Amniotic epithelial cell (primary cell): ENCODE measurements at places on chromosomes 16 and 17.
A peak's percentile ranks its signal among the peaks of the same experiment; 100 is the strongest.

DNA sequence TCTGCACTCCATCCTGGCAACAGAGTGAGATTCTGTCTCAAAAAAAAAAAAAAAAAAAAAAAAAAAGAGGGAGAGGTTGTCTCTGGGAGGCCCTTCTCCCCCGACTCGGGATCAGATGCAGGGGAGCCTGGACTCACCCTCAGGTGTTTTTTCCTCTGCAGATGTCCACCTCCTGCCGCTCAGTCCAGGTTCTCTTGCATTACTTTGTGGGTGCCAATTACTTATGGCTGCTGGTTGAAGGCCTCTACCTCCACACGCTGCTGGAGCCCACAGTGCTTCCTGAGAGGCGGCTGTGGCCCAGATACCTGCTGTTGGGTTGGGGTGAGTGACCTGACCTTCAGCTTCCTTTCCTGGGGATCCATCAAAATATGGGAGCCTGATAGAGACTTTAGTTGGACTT, 34.1 kb downstream of the GLP2R start:
- no peak for DNase-seq

DNA sequence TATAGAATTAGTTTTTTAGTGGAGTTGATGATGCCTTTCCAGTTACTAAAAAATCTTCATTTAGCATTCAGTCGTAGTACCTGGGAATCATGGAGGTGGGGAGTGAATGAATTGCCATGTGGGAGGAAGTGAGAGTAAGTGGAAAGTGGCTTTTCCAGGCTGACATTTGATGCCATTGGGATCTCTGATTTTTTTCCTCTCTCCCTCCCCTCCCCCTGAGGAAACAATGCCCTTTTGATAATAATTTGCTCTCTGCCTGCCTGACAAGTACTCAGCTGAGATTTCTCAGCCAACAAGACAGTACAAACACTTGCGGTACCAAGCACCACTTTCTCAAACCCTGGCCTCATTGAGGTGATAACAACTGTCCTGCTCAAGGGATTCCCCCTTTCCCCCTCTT, 2.2 kb downstream of the UBE2Z start:
- DNase-seq: peak; percentile 29

DNA sequence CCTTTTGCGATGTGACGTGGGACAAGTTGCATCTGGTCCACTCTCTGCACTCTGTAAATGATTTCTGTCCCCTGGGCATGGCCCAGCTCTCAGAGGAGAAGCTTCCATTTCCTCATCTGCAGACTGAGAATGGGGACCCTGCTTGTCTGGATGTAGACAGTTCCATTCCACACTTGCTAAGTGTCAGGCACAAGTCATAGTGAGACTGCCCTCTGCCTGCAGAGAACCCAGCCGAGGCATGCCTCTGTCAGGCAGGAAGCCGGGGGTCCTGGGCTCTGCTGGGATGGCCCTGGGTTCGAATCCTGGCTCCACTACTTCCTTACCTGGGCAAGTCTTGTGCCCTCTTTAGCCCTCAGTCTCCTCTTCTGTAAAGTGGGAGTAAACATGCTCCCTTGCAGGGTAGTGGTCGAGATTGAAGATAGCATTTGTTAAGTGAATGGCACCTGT, 4.1 kb downstream of the MAP2K3 start:
- DNase-seq: no peak

GRCh38 chr16:48126801-48127644, 28.8 kb downstream of the ABCC12 start:
- DNase-seq: peak; percentile 100

GRCh38 chr17:79850571-79851460, 11.6 kb upstream of the CBX4 start:
- peak; percentile 69 for DNase-seq

GRCh38 chr17:35359398-35359797, 14.0 kb downstream of the SLFN11 start:
- peak; percentile 7 for DNase-seq

DNA sequence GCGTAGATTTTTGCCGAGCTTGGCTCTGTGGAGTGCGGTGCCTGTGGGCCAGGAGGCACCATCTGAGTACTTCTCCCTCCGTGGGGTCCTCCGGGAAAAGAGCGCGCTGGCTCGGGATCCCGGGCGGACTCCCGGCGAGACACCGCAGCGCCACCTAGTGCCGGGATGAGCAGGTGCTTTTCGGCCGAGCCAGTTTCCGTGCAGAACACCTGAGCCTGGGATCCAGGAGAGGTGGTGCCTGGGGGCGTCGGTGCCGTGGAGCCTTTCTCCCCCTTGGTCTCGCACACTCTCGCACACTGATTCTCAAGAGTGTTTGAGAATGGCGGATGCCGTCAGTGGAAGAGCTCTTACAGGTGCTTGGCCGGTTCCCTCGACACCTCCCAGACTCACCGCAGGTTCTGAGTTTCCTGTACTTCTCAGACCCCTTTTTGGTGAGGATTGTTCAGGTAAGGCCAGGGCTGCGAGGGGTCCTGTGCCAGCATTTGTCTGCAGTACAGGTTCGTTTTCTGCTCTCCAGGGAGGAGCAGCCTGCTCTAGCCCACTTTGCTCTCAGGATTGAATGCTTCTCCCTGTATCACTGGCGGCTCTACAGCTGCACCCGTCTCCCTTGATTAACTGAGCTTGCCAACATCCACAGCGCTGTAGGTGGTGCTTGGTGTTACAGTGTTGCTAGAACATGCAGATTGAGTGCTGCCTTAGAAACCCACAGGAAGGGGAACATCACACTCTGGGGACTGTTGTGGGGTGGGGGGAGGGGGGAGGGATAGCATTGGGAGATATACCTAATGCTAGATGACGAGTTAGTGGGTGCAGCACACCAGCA, 23.3 kb downstream of the TBCD start:
- peak; percentile 28 for DNase-seq

DNA sequence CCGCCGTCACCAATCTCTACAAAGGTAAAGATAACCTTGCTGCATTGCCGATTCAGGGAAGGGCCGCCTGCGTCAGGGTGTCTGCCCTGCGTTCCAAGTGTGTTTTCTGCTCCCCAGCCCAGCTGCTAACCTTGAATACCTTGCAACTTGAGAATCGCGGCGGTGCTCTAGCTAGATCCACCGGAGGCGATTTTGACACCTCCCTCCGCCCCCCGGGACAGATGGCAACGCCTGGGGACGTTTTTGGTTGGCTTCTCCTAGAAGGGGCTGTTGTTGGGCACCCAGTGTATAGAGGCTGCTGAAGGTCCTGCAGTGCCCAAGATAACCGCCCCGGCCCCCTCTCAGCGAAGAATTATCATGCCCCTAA, 1.5 kb downstream of the HAPSTR1 start:
- no peak for DNase-seq

- peak; percentile 73 for DNase-seq
Measured at GRCh38 chr17:66492561-66493005, 190.2 kb downstream of the PRKCA start.

DNA sequence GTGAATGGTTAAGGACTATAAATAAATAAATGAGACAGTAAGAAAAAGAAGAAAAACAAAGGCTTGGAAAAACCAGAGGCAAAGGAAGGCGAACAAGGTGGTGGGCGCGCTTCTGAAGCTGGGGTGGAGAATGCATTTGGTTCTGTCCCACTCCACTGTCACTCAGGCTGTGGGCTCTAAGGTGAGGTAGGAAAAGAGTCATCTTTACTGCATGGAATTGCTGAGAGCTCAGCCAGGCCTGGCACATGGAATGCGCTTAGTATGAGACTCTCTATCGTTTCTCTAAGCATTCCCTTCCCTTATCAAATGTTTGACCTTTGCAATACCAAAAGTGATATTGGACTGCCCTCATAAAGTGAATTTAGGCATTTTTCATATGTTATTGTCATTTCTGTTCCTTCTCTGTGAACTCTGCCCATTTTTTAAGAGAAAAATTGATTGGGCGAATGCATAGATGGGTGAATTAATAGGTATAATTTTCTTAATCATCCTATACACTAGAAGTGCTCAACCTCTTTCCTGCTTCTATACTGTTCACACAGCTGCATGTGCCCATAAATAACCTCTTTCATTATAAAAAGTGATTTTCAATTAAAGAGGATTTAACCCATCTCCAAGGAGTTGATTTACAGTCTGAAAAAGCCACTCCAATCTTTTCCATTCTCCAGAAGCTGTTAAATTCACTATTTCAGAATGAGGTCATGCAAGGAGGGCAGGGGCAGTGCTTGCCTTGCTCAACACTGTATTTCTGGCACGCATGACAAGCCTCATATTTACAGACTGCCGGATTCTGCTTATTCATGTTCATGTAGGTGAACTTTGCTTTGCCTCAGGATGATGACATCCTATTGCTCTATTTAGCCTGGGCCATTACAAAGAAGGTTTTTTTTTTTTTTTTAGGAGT, 87.7 kb downstream of the MYH10 start:
- peak; percentile 98 for DNase-seq

DNA sequence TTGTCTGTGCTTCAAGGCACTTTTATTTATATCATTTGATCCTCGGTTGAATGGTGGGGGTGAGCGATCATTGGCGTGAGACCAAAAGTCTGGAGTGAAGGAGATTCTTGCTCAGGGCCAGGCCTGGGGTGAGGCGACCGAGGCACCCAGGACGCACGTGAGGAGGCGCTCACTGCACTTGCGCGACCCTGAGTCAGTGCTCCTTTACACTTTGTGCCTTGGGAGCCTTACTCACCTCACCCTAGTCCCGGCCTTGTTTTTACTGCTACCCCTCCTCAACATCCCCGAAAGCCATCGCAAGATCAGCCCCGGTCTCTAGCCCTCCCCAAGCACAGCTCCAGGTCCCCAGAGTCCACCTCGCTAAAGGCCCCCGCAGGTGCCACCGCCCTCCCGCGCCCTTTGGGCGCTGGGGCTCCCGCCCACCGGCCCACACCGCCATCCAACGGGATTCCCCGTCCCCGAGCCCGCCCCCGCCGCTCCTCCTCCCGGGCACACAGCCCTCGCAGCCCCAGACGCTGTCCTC, 496 bp downstream of the EZH1 start:
- DNase-seq: peak; percentile 34

- DNase-seq: no peak
Measured at GRCh38 chr17:36668824-36669223, 67.4 kb downstream of the MRM1 start.

DNA sequence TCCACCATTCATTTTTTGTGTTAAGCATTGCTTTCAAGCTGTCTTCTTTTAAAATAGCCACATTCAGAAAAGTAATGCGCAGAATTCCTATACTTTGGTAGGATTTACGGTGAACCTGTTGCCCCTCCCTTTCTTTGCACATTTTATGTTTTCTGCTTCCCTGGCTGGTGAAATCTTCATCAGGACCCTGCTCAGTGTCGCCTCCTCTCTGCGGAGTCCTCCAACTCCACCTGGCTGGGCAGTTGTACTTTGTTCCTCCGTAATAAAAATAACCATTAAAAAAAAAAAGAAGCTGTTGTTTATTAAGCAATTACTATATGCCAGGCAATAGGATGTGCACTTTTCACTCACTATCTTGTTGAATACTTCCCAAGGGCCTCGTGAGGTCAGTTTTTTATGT, 2.9 kb downstream of the UMOD start:
- no peak for DNase-seq

DNA sequence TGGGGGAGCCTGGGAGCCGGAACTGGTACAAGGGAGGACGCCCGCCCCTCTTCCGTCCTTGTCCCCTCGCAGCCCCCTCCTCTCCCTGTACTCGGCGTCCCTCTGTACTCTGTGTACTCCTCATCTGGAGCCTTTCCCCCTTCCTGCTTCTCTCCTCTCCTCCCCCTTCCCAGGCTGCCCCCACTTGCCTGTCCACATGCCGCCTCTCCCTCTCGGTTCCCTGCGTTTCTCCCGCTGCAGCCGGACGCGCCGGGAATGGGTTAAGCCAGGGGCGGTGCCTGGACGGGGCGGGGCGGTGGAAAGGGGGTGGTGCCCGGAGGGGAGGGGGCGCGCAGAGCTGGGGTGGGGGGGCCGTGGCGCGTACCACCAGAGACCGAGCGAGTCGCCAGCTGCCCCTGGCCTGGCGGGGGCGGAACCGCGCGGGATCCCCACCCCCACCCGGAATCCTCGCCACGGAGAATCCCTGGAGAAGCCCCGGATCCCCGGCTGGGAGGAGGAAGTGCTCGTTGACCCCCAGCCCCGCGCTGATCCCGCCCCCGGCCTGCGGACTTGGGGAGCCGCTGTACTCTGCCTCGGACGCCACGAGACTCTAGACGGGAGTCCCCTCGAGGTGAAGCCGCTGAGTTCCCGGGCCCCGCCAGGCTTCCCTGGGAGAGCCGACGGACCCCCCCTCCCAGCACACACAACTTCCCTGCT, 22.6 kb downstream of the GJD3 start:
- DNase-seq: peak; percentile 74

DNA sequence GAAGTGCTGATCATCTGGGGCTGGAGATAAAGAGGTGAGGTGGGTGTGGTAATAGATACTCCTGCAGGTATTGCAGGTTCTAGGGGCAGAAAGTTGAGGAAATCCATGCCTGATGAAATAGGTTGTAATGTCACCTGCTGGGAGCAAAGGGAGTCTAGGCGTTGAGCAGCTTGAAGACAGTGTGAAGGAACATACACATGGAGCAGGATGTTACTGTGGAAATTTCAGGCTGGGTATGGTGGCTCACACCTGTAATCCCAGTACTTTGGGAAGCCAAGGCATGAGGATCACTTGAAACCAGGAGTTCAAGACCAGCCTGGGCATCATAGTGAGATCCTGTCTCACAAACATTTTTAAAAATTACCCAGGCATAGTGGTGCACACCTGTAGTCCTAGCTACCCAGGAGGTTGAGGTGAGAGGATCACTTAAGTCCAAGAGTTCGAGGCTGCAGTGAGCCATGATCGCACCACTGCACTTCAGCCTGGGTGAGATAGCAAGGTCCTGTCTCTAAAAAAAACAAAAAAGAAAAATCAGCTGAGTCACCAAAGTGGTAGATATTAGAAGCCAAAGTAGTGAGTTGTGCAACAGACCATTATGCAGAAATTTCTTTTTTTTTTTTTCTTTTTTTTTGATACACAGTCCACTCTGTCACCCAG, 9.1 kb upstream of the CRYBA1 start:
- peak; percentile 85 for DNase-seq
